Type B pancreatic cell (in vitro differentiated cells): ENCODE measurements at places on chromosomes 7 and 10. TPM values are rescaled to one million over a fixed set of nuclear protein-coding genes. Genes with fewer than 3 reads are reported as not detected.

The CLEC2L gene
- total RNA-seq: 0.21 and 0.34 TPM in 2 replicates

The AGK gene
- 28.7 and 31.9 TPM in 2 replicates for total RNA-seq

The AGR3 gene
- 5.2 and 10.4 TPM in 2 replicates for total RNA-seq

The UTF1 gene
- total RNA-seq: not detected in 2 replicates

The LRRC17 gene
- 1.5 and 68.3 TPM in 2 replicates for total RNA-seq

The SNCG gene
- 60.4 and 77.6 TPM in 2 replicates for total RNA-seq

The HOXA5 gene
- total RNA-seq: 55.0 and 77.7 TPM in 2 replicates

The CLDN12 gene
- 34.8 and 36.3 TPM in 2 replicates for total RNA-seq

The SKIDA1 gene
- total RNA-seq: 9.6 and 24.3 TPM in 2 replicates

The VIM gene
- 102 and 2,500 TPM in 2 replicates for total RNA-seq

The CPA2 gene
- total RNA-seq: 16.3 and 19.8 TPM in 2 replicates

The CABCOCO1 gene
- total RNA-seq: not detected in 2 replicates

GRCh38 chr10:132912225-132912712, 30.1 kb downstream of the CFAP46 start:
- no peaks in the 10 kb centered on the region for H3K27me3 ChIP-seq
- no peak overlapping the region for H3K4me3 ChIP-seq
- H3K4me1 ChIP-seq: peaks cover 5% of the 10 kb centered on the region
- no peak overlapping the region for H3K27ac ChIP-seq
- no peak for DNase-seq
- no peaks in the 10 kb centered on the region for H3K36me3 ChIP-seq

DNA sequence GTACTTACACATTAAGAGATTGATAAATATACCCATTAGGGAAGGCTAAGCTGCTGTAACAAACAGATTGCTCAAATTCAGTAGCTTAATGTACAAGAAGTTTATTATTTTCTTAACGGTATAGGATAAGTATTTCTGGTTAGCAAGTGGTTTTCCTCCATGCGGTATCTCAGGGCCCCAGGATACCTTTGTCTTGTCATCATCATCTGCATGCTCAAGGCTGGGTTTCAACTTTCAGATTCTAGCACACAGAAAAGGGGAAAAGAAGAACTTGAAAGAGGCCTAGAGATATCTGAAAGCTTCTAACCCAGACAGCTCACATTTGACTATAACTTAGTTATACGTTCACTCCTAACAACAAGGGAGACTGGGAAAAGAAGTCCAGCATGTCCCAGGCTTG, 11.8 kb upstream of the GALNT17 start:
- DNase-seq: no peak
- no peak overlapping the region for H3K27ac ChIP-seq
- H3K4me1 ChIP-seq: no peaks in the 10 kb centered on the region
- no peaks in the 10 kb centered on the region for H3K36me3 ChIP-seq
- H3K27me3 ChIP-seq: peaks cover 10% of the 10 kb centered on the region
- H3K4me3 ChIP-seq: no peak overlapping the region

- peaks cover 12% of the 10 kb centered on the region for H3K27me3 ChIP-seq
- H3K4me1 ChIP-seq: no peaks in the 10 kb centered on the region
- no peak overlapping the region for H3K27ac ChIP-seq
- DNase-seq: no peak
Measured at GRCh38 chr10:6386346-6386745, 183.6 kb downstream of the PFKFB3 start.

DNA sequence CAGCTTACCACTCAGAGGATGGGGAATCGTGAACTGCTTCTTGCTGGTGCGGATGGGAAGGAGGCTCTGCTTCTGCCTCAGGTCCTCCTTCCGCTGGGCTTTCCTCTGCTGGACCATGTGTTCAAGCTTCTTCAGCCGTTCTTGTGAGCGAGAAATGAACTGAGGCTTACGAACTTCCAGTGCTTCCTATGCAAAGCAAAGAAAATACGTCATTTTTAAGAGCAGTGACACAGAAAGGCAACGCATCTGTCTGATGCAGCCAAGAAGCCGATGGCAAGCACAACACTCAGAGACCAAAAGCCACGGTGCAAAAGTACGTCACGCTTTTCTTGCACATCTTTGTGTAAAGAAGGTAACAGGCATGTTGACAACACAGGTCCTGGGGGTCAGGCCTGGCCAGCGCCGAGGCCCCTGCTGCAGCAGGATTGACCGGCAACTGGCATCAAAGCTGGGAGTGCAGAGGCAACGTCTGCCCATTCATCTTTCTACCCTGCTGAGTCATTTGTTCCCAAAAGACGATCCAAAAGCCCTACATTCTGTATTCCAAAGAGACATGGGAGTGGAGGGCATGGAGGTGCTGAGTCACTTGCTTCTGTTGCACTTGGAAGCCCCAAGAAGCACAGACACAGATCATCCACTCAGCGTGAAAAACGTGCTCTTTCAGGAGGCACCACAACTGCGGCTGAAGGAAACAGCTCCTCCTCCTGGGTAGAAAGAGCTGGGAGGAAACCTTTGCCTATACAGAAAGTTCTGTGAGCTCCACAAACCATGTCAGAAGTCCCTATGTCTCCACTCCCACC, 71.0 kb upstream of the ADAM12 start:
- peaks cover 22% of the 10 kb centered on the region for H3K27me3 ChIP-seq
- no peak for DNase-seq
- H3K27ac ChIP-seq: no peak overlapping the region
- peaks cover 14% of the 10 kb centered on the region for H3K4me1 ChIP-seq

- H3K4me3 ChIP-seq: no peak overlapping the region
- H3K27me3 ChIP-seq: no peaks in the 10 kb centered on the region
- H3K36me3 ChIP-seq: peaks cover 30% of the 10 kb centered on the region
- no peak for DNase-seq
- H3K27ac ChIP-seq: no peak overlapping the region
- H3K4me1 ChIP-seq: no peaks in the 10 kb centered on the region
Measured at GRCh38 chr10:87058171-87058570, 36.5 kb downstream of the GLUD1 start.

DNA sequence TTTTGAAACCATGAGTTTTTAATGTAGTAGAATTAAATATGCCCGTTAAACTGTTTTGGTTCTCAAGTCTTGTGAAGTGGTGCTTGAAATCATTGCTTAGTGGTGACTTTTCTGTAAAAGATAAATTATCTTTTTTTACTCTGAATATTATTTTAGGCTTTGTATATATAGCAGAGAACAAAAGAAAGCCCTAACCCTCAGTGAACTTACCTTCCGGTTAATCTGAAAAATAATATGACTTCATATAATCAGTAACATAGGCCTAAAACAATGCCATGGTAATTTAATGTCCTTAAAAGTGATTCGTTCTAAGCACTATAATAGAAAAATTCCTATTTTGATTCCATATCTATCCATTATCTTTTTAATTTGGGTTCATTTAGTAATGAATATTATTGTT, 21.8 kb downstream of the AKAP9 start:
- DNase-seq: no peak
- H3K27ac ChIP-seq: no peak overlapping the region
- H3K4me3 ChIP-seq: no peak overlapping the region
- no peaks in the 10 kb centered on the region for H3K27me3 ChIP-seq
- H3K36me3 ChIP-seq: peaks cover 12% of the 10 kb centered on the region
- H3K4me1 ChIP-seq: no peaks in the 10 kb centered on the region

GRCh38 chr10:119520283-119520682, 22.2 kb downstream of the RGS10 start:
- no peaks in the 10 kb centered on the region for H3K27me3 ChIP-seq
- DNase-seq: no peak
- peaks cover 7% of the 10 kb centered on the region for H3K4me1 ChIP-seq
- no peak overlapping the region for H3K27ac ChIP-seq
- no peak overlapping the region for H3K4me3 ChIP-seq
- no peaks in the 10 kb centered on the region for H3K36me3 ChIP-seq

- H3K4me3 ChIP-seq: no peak overlapping the region
- DNase-seq: no peak
- no peaks in the 10 kb centered on the region for H3K27me3 ChIP-seq
- H3K27ac ChIP-seq: no peak overlapping the region
Measured at GRCh38 chr7:37092548-37092947, 356.1 kb downstream of the ELMO1 start.

DNA sequence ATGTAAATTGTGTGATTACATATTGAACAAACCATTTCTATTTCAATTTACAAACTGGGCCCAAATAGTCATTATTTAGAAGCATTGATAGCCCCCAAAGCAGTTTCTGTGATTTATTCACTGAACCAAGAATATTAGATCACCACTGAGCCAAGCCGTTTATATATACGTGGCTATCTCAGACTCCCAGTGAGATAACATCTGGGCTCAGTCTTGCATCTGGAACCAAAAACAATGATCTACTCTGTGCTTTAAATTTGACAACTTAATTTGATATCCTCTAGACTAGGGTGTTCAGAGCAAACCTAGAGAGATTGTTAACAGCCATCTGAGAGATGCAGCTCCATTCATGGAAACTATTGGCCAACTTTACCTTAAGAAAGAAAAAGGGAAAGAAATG, 41.4 kb upstream of the BTBD16 start:
- peak overlapping the region; percentile 7 for H3K27ac ChIP-seq
- H3K4me3 ChIP-seq: no peak overlapping the region
- no peak for DNase-seq
- H3K36me3 ChIP-seq: peaks cover 36% of the 10 kb centered on the region

- no peaks in the 10 kb centered on the region for H3K36me3 ChIP-seq
- H3K4me3 ChIP-seq: no peak overlapping the region
- no peak for DNase-seq
- peaks cover 14% of the 10 kb centered on the region for H3K4me1 ChIP-seq
- peak overlapping the region; percentile 25 for H3K27ac ChIP-seq
Measured at GRCh38 chr10:132482090-132482800, 55.3 kb upstream of the INPP5A start.

DNA sequence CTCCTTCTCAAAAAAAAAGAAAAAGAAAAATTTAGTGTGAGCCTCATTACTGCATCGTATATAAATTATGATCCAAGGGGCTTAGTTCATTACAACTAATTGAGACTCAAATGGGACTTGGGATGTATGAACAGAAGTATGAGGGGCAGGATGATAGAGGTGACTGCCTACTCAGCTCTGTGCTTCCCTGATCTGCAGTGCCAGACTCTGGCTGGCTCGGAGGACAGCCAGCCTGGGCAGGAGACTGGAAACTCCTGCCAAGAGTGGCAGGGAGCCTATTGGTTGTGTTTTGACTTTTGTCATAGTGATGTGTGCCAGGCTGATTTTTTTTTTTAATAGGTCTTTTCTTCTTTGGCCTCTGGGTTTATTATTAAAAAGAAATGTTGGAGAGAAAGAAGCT, 73.8 kb upstream of the GTF2IRD1 start:
- H3K4me1 ChIP-seq: no peaks in the 10 kb centered on the region
- no peak for DNase-seq
- H3K36me3 ChIP-seq: peaks cover 14% of the 10 kb centered on the region

GRCh38 chr7:35695473-35695850, 527 bp upstream of the HERPUD2 start:
- no peak for DNase-seq
- H3K27ac ChIP-seq: peak overlapping the region; percentile 95
- H3K4me3 ChIP-seq: peak overlapping the region; percentile 96
- no peaks in the 10 kb centered on the region for H3K27me3 ChIP-seq
- peaks cover 34% of the 10 kb centered on the region for H3K36me3 ChIP-seq

GRCh38 chr7:101240226-101241014, 2.8 kb upstream of the CLDN15 start:
- H3K4me3 ChIP-seq: no peak overlapping the region

DNA sequence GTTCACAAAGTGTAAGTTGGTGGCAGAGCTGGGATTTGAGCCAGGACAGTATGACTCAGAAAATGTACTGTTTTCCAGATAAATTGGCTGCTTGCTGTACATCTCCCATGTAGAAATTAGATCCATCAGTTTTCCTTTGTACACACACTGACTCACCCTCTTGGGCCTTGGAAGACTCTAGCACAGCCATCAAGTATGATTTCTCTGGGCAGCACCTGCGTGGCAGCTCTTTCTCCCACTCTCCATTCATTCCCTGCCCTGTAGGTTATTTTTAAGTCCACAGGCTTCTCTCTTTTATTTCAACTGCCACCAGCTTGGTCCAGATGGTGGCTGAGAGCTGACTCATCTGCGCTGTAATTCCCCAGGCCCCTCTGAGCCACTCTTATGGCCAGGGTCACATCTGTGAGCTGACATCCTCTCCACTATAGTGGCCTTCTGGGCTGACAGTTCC, 28.3 kb upstream of the SDK1 start:
- H3K27me3 ChIP-seq: peaks cover 4% of the 10 kb centered on the region
- no peak for DNase-seq
- no peak overlapping the region for H3K4me3 ChIP-seq

- no peak overlapping the region for H3K4me3 ChIP-seq
- no peak overlapping the region for H3K27ac ChIP-seq
- peaks cover 5% of the 10 kb centered on the region for H3K4me1 ChIP-seq
- DNase-seq: peak; percentile 88
Measured at GRCh38 chr10:30687698-30688213, 58.2 kb upstream of the LYZL2 start.

DNA sequence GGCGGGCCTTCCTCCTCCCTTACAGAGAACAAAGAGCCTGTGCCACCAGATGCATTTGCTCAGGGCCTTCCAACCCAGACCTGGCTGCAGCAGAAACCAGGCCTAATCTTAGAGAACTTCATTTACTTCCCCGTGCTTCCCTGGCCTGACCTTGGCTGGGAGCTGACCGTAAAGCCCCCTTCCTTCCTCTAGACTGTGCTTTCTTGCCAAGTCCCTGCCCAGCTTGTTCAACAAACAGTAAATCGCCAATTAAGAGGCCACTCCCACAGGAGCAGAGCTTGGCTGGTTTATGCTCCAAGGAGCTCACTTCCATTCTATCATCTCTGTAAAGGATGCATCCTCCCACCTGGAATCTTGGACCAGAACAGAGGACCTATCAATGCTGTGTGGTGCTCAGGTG, 110.9 kb downstream of the COL13A1 start:
- no peak overlapping the region for H3K27ac ChIP-seq
- peaks cover 3% of the 10 kb centered on the region for H3K36me3 ChIP-seq
- peaks cover 26% of the 10 kb centered on the region for H3K4me1 ChIP-seq
- DNase-seq: no peak

GRCh38 chr7:107068156-107068555, 23.7 kb downstream of the PRKAR2B start:
- no peaks in the 10 kb centered on the region for H3K27me3 ChIP-seq
- H3K27ac ChIP-seq: no peak overlapping the region
- no peak for DNase-seq
- no peaks in the 10 kb centered on the region for H3K4me1 ChIP-seq
